ENCODE measurements at places on chromosomes 13 and 19.
A peak's percentile ranks its signal among the peaks of the same experiment; 100 is the strongest.

DNA sequence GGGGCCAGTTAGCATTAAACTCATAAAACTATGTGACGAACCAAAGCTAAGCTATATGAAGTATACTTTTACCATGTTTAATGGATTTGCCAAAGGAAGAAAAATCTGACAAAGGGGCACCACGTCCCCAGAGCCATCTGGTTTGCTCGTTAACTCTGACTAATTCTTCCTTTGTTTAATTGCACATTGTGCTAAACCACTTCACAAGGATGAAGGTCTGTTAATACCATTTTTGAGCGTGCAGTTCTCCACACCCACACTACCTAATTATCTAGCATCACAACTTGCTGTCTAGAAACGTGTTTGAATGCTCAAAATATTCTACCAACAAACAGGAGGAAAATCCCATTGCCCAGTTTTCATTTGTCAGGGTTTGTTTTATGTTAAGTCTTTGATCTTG lies 74.8 kb downstream of the COL4A1 start:
- H3K36me3 ChIP-seq = no peaks in the 10 kb centered on the region
- no peaks in the 10 kb centered on the region for H3K4me1 ChIP-seq
- no peak overlapping the region for H3K27ac ChIP-seq
- no peak overlapping the region for H3K4me3 ChIP-seq

- peak; percentile 66 for DNase-seq
- H3K4me1 ChIP-seq = peaks cover 55% of the 10 kb centered on the region
- no peak overlapping the region for H3K4me3 ChIP-seq
- no peak overlapping the region for H3K27ac ChIP-seq
- H3K27me3 ChIP-seq = peaks cover 5% of the 10 kb centered on the region
Observed at GRCh38 chr19:41537789-41538188, 38.2 kb upstream of the CEACAM21 start.

GRCh38 chr13:97849305-97849704 lies 104.2 kb upstream of the IPO5 start:
- no peaks in the 10 kb centered on the region for H3K36me3 ChIP-seq
- no peak for DNase-seq
- no peak overlapping the region for H3K27ac ChIP-seq
- H3K4me3 ChIP-seq = no peak overlapping the region
- peaks cover 4% of the 10 kb centered on the region for H3K27me3 ChIP-seq

- DNase-seq = no peak
- H3K4me3 ChIP-seq = peak overlapping the region; percentile 98
- H3K27me3 ChIP-seq = peaks cover 5% of the 10 kb centered on the region
- no peak overlapping the region for H3K27ac ChIP-seq
- H3K4me1 ChIP-seq = peaks cover 72% of the 10 kb centered on the region
Observed at GRCh38 chr19:5975388-5975728, 2.6 kb downstream of the RANBP3 start.

GRCh38 chr19:34165295-34165738 lies 7.0 kb upstream of the LSM14A start:
- no peak overlapping the region for H3K27ac ChIP-seq
- DNase-seq = no peak
- no peak overlapping the region for H3K4me3 ChIP-seq
- H3K4me1 ChIP-seq = no peaks in the 10 kb centered on the region

Measured in activated naive CD4-positive, alpha-beta T cell treated with anti-CD3 and anti-CD28 coated beads, Interleukin-2, amount 10 ng/mL, durations not matched to agents 7 days and 5 days (primary cell).